ENCODE measurements at places on chromosomes 12 and 14.

DNA sequence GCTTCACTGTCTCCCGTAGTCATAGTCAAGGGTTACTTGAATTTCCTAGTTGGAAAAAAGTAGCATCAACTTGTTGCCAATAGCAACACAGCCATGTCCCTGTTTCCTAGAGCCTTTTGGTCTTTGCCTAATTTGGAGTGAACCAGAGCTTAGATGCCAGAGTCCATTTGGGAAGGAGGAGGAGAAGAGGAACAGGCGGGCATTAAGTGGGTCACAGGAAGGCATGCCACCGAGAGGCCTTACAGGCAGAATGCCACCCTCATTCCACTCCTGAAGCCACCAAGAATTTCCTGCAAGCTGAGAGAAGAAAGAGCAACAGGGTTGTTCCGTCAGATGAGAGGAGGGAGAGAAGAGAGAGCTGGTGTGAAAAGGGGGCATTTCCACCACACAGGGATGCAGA lies 339.5 kb downstream of the DPF3 start:
- DNase-seq = no peak

DNA sequence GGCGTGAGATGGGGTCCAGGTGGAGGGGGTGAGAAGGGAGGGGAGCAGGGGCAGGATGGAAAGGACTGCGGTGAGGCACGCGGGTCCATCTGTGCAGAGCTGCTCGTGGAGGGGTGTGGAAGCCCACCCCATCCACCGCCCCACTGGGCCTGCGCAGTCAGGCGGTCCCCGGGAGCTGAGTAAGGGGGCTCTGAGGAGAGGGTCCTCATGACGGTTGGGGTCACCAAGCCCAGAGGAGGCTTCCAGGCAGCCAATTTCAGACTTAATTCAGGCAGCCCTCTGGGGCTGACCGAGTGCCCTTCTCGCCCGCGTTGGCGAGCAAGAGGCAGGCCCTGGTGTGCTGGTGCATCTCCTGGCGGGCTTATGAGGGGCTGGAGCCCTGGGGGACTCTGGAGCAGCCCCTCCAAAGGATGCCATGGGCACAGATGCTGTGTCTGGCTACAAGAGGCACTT lies 115.5 kb downstream of the KIF26A start:
- DNase-seq = no peak

DNA sequence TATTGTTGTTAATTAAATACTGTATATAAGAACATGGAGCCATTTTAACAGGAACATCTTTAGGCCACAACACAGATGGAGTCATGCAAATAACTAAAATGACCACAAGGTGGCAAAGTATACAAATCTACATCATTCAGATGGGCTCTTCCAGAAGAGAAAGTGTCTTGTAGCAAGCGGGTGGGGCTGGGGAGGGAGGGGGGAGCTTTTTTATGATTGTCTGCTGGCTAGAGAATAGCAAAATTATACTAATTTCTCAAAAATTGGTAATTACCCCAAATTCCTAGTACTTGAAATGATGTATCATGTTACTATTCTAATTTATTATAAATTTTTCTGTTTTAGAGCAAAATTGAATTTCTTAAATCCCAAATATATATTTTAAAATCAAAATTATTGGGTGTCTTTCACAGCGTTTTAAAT lies 378.7 kb downstream of the PRKD1 start:
- DNase-seq = peak; percentile 74

GRCh38 chr12:14261861-14262260 lies 103.6 kb upstream of the ATF7IP start:
- DNase-seq = no peak

GRCh38 chr12:24719293-24719721 lies 229.6 kb downstream of the BCAT1 start:
- no peak for DNase-seq

DNA sequence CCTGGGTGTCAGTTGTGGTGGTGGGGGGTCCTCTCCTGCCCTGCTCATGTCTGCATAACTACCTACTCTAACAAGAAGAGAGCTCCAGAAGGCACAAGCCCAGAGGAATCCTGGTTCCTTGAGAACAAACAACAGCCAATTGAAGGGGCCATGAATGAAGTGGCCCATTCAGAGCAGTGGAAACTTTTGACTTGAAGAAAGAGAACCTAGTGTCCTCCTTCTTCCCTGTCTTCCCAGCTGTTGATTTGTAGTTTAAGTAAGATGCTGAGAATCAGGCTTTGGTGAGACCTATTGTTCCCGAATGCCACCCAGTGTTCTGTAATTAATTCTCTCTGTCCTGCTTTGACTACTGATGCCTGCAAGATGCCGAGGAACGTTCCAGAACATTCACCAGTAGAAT lies 79.2 kb downstream of the C14orf132 start:
- no peak for DNase-seq

DNA sequence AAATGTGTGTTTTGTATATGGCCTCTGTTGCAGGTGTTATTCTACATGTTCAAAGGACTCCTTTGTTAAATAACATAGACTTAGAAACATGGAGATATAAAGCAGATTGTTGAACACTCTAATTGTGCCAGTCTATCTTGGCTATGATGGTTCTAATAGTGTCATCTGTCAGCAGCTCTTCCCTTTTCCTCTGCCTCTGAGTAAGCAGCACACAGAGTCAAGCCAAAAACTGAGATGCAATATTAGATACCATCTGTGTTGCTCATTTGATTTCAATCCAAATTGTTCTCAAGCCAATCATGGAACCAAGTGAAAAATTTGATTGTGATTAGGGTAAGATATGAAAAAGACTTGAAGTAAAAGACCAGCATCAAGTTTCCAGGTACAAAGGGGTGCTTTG lies 871.1 kb upstream of the MGAT4C start:
- no peak for DNase-seq

GRCh38 chr12:75892731-75893408 lies 138.7 kb downstream of the PHLDA1 start:
- DNase-seq = no peak

GRCh38 chr12:5588176-5588575 lies 156.3 kb downstream of the NTF3 start:
- no peak for DNase-seq

DNA sequence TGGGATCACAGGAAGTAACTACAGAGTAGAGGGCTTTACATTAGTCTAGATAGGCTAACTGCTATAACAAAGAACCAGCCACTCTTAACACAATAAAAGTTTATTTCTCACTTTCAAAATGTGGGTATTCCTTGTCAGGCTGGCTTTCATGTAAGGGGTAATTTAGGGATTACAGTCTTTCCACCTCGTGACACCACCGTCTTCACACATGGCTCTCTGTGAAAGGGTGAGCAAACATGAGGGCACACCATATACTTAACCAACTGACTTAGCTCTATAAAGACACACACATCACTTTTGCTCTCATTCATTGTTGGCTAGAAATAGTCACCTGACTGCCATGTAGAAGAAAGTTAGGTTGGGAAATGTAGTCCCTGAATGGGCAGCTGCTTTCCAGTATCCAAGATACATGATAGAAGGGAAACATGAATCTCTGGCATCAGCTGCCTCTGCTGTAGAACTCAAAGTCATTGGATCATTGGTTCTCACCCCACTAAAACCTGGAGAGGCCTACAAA lies 66.1 kb upstream of the CRY1 start:
- DNase-seq = no peak

DNA sequence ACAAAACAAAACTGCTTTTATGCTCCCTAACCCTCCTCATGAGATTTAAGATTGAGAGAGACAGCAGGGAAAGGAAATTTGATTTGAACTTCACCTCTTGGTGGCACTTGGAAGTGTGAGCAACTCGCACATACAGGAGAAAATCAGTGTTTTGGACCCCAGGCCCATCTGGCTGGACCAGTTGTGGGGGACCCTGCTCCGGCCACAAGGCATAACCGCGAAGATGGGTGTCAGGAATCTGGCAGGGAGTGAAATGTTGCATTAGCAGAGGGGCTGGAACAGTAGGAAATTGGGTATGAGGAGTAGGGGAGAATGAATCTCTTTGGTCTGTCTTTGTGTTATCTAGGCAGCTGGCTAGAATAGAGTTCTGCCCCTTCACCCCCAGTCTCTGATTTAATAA lies 1.2 kb downstream of the CIROP start:
- DNase-seq = no peak

- DNase-seq = no peak
Measured at GRCh38 chr14:71764701-71765382, 167.4 kb upstream of the RGS6 start.

DNA sequence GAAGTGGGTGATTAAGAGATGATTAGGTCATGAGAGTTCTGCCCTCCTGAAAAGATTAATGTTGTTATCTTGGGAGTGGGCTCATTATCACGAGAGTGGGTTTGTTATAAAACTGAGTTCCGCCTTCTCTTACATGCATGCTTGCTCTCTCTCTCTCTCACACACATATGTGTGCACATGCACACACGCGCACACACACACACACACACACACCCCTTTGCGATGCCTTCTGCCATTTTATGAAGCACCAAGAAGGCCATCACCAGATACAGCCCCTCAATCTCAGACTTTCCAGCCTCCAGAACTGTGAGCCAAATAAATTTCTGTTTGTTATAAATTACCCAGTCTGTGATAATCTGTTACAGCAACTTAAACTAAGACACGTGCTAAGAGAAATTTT lies 5.7 kb upstream of the SLC41A2 start:
- no peak for DNase-seq

DNA sequence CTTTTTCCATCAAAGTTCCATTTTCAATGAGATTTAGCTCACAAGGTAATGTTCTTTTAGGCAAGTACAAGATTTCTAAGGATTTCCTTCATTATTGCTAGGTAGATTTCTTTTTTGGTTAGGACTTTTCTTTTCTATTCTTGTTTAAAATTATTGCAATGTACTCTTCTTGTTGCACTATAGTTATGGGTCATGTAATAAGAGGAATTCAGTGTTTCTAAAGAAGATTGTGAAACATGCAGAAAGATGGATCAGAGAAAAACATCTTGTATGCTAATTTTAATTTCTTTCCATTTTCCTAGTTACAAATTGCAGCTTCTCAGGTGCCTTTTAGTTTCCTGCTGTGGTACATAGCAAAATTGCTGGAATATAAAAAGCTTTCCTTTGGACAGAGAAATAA lies 56.1 kb downstream of the BTG1 start:
- no peak for DNase-seq

DNA sequence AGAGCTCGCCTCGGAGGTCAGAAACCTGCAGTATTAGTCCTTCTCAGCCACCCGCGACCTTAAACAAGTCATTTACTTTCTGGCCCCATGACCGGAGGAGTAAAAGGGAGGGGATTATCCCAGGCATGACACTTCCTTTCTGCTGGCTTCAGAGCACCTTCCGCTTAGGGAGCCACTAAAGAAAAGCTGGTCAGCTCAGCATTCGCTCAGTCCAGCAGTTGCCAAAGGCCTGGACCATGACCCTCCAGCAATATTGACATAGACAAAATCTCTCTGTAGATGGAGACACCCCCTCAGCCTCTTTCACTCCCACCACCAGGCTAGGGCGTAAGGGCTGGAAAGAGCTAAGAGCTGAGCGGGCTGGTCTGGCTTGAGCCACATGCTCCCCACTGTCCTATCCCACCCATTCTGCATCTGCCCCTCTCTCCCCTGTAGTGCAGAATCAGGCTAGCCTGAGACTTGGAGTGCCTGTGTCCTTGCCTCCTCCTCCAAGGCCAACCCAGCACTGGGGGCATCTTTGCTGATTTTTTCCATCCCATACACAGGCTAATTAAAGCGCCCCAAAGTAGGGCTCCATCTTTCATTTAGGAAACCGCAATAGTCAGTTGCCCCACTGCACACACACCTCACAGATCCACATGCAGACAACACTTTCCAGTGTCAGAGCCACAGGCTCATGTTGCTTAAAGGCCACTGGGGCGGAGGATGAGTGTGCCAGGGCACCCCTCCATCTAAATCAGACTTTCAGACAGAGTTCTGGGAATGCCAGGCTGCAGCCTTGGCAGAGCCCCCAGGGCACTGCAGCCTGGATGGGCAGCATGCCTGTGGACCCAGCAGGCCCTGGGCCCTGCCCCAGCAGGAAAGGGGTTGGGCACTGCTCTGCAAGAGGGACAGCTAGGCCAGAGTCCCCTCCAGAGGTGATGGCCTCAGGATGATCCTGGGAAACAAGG lies 4.0 kb upstream of the CPNE6 start:
- DNase-seq = no peak

GRCh38 chr12:19719672-19720071 lies 280.4 kb downstream of the AEBP2 start:
- no peak for DNase-seq

GRCh38 chr14:64410084-64410774 lies 22.1 kb downstream of the MTHFD1 start:
- no peak for DNase-seq

DNA sequence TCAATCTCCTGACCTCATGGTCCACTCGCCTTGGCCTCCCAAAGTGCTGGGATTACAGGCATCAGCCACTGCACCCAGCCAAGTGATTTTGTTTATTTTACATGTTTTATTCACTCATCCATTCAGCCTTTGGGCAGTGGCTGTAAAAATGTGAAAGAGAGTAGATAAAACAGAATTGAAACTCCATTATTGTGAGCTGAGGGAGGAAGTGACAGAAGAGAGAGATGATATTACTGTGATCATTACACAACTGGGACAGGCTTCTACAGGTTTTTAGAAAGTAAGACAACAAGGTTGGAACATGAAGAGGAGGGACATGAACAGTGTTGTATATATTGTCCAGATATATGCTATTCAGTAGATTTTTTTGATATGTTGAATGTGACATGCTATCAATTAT lies 25.0 kb downstream of the CREBL2 start:
- no peak for DNase-seq

DNA sequence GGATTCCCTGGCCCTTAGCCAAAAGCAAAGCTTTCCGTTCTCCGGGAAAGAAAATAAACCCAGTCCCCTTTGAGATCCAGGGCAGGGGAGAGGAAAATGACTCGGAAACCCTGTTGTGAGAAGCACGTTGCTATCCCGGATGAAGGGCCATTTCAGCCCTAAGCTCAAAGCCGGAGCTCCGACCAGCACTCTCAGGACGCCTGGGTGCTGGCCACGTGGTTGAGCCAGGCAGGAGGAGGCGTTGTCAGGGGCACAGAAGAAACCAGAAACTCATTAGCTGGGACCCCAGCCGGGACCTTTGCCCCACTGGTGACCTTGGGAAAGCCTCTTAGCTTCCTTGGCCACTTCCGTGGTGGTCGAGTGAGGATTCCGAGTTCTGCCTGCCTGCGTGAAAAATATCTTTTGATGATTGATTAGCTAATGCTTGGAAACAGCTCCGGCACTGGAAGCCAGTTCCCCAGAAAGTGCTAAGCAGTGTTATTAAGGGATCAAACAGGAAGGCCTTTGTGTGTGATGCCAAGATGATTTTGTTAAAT lies 57.6 kb upstream of the FZD10 start:
- DNase-seq = no peak

DNA sequence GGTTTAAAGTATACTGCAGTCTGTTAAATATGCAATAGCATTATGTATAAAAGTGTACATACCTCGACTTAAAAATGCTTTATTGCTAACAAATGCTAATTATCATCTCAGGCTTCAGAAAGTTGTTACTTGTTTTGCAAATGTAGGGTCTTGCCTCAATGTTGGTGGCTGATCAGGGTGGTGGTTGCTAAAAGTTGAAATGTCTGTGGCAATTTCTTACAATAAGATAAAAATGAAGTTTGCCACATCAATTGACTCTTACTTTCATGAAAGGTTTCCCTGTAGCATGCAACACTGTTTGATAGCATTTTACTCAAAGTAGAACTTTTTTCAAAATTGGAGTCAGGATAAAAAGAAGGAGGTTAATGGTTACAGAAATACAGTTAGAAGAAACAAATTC lies 407.7 kb upstream of the OR4E1 start:
- no peak for DNase-seq
